Activated CD4-positive, CD25-positive, alpha-beta regulatory T cell (primary cell): ENCODE measurements at places on chromosomes 16 and 17.
A peak's percentile ranks its signal among the peaks of the same experiment; 100 is the strongest.

- no peak for DNase-seq
Observed at GRCh38 chr17:44216694-44217093, 2.8 kb downstream of the UBTF start.

GRCh38 chr17:48582750-48583069 lies 4.6 kb upstream of the HOXB4 start:
- DNase-seq: no peak

DNA sequence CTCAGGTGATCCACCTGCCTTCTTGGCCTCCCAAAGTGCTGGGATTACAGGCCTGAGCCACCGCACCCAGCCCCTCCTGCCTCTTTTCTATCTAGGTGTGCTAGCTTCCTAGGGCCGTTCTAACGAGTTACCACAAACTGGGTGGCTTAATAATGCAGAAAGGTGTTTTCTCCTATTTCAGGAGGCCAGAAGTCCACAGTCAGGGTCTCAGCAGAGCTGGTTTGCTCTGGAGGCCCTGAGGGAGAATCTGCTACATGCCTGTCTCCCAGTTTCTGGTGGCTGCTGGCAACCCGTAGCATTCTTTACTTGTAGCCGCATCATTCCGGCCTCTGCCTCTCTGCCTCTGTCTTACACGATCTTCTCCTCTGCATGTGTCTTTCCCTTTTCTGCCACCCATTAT lies 89.2 kb downstream of the NTN1 start:
- DNase-seq: no peak

GRCh38 chr17:40846515-40847144 lies 20.4 kb downstream of the KRT12 start:
- no peak for DNase-seq

DNA sequence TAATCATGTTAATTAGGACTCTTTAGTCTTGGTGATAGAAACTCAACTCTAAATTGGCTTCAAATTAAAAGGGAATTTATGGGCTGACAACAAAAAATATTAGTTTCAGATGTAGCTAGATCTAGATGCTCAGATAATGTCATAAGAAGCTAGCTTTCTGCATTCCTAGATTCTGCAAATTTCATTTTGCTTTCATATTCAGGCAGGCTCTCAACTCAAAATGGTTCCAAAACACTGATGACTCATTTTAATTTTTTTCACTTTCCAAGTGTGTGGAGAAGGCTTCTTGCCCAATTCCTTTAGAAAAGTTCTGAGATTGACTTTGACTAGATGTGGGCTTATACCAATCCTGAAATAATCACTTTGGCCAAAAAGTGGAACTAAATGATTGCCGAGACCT lies 236.7 kb upstream of the GOT2 start:
- no peak for DNase-seq

DNA sequence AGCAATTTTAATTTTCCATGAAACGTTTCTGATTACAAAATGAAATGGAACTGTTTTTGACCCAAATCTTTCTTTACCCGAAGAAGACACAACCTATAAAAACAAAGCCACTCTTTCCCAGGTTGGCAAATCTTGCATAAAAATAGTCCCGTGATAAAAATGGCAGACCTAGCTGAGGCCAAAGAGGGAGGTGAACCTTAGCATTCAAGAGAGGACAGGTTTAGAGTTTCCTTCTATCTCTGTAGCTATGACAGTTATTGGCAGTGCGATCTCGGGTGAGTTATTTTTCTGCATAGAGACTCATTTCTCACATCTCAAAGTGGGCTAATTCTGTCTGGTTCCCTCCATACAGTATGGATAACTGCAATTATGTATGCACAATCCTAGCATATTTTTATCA lies 241.4 kb downstream of the MAP2K6 start:
- no peak for DNase-seq

DNA sequence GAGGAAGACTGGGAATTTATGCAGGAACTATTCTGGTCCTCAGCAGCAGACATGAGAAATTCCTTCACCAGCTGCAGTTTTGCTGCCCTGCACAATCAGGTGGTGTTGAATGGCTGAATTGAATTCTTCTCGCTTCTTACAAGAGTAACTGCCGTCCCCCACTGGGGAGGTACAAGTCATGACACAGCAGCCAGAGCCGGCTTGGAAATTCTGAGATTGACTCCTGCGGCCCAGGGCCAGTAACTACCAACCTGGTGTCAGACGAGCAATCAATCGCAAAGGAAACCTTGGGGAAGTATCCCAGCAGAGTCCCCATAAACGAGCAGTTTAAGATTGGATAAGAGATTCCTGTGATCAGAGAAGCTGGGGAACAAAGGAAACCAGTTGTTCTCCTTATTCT lies 30.7 kb downstream of the KNOP1 start:
- DNase-seq: no peak

DNA sequence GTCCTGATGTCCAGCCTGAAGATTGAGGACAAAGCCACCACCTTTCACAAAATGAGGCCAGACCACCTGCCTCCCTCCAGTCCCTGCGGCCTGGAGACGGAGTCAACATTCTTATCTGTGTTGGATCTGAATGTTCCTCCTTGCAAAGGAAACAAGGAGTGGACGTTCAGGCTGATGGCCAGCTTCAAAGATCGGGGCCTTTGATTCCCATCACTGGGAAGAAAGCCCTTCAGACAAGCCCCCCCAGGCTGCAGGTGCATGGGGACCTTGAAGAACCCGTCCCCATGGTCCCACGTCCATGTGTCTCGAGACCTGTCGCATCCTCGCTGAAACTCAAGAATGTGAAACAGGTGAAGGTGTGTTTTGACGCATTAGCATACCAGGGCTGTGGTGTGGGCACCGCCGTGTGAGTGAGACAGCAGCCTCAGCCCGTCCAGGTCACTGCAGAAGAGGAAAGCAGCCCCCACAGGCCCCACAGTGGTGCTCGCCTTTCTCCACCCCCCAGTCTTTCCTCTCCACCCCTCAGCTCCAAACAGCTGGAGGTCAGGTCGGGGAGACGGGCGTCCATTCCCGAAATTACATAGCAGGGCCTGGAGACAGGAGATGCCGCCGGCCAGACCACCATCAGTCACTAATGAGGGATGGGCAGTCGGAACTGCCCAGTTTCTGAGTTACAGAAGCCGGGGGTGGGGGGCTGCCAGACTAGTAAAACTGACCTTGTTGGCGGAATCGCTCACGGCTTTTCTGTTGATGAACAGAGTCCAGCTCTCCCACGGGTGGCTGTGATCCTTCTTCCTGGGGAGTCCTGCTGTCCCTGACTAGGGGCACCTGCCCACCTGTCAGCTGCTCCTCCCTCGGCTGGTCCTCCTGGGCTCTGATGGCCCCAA lies 877 bp upstream of the CSNK1D start:
- no peak for DNase-seq

DNA sequence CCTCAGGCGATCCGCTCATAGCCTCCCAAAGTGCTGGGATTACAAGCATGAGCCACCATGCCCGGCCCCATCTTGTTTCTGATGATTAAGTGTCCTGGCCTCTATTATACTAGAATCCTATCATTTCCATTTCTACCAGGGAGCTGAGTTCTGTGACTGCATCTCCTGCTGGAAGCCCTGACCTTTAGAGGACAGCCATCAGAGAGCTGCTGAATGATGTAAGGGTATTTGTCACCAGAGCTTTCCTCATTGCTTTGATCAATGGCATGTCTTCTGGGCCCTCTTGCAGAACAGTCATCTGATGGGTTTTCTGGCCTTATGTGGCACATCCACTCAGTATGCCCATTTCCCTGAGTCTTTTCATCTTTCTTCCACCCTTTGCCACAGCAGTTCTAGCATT lies 39.9 kb downstream of the PSMD12 start:
- DNase-seq: no peak

GRCh38 chr16:60452646-60453045 lies 1583.6 kb downstream of the CDH8 start:
- DNase-seq: no peak

- no peak for DNase-seq
Observed at GRCh38 chr17:78817123-78817522, 23.5 kb downstream of the USP36 start.

DNA sequence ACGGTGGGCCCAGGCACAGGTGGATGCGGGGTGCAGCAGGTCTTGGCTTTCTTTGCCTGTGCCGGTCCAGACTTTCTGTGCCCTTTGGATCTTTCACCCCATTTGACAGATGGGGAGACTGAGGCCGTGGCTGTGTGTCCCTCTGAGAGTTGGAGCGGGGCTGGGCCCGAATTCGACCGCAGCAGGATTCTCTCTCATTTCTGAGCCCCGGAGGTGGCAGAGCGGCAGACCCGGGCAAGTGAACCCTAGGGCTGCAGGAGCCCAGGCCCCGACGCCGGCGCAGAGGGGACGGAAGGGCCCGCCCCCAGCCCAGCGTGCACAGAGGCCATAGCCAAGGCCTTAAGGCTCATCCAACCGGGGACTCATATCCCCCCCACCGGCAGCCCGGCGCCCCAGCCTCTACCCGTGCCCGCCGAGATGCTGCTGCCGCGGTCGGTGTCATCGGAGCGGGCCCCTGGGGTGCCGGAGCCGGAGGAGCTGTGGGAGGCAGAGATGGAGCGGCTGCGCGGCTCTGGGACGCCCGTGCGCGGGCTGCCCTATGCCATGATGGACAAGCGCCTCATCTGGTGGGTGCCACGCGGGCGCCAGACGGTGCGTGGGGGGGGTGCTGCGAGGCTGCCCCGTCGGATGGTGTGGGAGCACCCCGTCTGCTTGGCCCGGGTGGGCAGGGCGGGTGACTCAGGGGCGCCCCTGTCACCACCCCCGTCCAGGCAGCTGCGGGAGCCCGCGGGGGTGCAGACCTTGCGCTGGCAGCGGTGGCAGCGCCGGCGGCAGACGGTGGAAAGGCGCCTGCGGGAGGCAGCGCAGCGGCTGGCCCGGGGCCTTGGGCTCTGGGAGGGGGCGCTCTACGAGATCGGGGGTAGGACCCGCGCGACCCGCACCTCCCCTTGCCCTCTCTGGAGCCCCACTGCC lies 857 bp downstream of the TMC8 start:
- DNase-seq: no peak

GRCh38 chr17:48593126-48593829 lies at the start of gene HOXB5:
TSS of gene HOXB5 (minus strand) at chr17:48593779. CDS start at chr17:48593682, 97 bp downstream.
- no peak for DNase-seq

DNA sequence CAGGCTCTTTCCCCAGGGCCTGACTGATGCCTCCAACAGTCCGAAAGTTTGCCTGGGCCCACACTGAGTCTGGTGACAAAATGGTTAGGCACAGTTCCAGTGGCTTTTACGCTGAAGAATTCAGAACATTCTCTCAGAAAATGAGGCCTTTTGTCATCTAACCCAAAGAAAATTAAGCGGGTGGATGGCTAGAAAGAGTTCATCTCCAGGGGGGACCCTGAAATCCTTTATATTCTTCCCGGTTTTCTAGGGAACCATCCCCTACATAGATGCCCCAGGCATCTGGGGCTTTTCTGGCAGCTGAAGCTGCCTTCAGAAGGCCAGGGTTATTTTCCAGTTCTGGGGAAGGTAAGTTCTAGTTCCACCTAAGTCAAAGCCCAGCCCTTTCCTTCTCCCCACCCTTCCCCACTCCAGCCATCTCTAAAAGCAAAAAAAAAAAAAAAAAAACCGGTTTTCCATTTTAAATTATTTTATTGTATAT lies 2.2 kb downstream of the RASD1 start:
- no peak for DNase-seq

DNA sequence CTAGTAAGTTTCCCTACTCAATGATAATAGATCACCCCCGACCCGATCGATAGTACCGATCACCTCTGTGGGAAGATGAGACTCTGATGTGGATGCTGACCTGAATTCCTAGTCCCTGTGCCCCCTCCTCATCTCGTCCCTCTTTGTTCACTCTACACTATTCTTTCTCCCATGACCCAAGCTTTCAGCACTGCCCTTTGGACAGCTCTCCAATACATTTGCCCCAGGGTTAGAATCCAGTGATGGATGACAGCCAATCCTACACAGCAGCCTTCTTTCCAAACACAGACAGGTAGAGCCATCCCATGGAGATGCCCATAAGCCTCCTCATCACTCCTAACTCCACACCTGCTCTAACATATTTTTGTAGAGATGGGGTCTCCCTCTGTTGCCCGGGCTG lies 141.1 kb downstream of the GSG1L start:
- DNase-seq: no peak

DNA sequence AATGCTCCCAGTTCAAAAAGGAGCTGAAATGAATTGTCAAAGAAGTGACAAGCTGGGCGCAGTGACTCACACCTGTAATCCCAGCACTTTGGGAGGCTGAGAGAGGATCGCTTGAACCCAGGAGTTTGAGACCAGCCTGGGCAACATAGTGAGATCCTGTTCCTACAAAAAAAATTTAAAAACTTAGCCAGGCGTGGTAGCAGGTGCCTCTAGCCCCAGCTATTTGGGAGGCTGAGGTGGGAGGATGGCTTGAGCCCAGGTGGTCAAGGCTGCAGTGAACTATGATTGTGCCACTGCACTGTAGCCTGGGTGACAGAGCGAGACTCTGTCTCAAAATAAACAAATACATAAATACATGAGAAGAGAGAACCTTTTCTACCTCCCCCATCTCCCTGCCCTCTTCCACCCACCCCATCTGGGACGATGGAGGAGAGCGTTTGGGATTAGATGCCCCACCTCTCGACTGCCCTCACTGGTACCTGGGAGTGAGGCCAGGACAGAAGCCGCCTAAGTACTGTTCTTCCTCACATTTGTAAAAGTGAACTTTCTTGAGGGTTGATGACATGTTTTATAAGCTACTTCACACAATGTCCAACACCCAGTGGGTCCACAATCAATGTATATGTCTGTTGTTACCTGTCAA lies 2.4 kb downstream of the IL4R start:
- DNase-seq: no peak

DNA sequence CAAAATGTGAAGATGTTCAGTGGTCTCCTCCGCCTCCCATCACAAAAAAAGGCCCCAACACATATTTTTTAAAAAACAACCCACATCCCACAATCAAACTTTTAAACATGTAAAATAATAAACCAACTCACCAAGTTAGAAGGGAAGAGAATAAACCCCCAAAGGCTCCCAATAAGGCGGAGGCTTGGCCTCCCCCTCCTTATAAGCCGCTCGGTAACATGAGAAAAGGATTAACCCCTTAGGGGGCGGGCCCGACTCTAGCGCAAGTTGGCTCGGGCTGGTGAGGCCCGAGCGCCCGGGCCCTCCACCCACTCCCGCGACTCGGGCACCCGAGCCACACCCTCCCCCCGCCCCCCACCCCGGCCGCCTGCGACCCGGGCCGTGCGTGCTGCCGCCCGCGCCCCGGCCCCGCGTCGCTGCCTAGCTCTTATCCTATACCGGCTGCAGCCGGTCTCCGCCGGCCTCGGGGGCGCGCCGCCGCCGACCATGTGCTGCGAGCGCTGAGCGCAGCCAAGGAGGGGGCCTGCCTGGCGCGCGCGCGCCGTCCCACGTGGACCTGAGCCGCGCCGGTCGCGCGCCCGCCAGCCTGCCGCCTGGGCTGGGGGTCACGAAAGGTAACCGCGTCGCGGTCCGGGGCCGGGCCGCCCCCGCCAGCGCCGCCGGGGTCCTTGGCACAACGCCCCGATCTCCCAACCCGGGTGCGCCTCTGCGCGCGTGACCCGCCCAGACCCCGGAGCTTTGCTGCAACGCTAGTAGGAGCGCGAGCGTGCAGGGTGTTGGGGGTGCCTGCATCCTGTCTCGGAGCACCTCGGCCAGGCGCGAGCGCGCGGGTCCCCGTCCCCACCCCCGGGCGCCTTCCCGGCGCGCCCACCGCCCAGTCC lies at the start of the genes ARSG and SLC16A6:
Gene ARSG, plus strand, starts transcription at position 541 of the 881 bp plus-strand sequence. CDS start 15,999 bp downstream, outside the sequence.
Gene SLC16A6, minus strand, starts transcription at position 173 of the 881 bp plus-strand sequence. CDS start 12,807 bp downstream, outside the sequence.
- DNase-seq: peak; percentile 83
